NCI-H1930 (cell line): ENCODE measurements at places on chromosomes 11 and 22.
A peak's percentile ranks its signal among the peaks of the same experiment; 100 is the strongest.

GRCh38 chr22:20563466-20563906 is 56.1 kb downstream of the MED15 start:
- DNase-seq = no peak

- DNase-seq = no peak
Observed at GRCh38 chr11:95337175-95337957, 106.4 kb upstream of the SESN3 start.

DNA sequence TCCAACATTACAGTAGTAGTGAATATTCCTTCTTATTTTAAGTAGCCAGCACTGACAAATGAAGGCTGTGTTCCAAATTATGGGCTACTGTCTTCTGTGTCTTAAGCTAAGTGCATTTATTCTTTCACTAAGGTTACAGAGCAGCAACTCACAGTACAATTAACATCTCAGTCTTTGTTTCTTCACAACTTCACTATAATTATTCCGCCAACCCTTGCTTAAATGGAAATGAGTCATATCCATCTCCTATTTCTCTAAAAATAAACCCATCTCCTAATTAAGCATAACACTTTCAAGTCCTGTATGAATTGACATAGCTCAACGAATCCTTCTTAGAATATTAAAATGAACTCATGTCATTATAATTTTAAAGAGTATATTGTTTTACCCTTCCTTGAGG is 6.7 kb downstream of the ETS1 start:
- DNase-seq = no peak

GRCh38 chr11:32266601-32267000 is 168.7 kb downstream of the WT1 start:
- DNase-seq = no peak

DNA sequence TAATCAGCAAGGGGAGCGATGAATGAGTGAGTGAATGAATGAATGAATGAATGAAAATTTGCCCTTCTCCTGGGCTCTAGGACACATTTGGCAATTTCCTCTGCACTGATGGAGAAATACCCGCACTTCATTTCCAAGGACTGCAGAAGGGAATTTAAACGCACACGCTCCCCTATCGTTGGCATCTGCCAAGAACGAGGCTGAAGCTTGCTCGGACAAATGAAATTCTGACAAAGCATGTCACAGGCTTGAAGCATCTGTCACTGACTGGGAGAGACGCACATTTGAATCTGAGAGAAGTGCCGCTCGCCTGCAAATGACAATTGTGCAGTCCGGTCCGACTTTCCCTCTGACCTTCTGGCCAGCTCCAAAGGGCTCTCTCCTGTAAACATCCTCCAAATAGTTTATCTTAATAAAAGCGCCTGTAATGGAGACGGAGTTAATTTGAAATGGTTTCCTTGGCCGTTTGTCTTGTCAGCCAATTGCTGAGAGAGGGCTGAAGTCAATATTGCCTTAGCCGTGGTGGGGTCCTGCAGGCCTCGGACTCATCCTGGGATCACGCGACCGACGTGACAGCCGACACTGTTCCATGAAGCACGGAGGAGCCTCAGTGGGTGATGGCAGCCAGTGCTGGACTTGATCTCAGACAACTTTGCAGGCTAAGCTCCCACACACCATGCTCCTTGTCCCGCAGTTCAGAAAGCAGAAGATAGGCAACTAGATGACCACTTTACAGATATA is 260.7 kb downstream of the MN1 start:
- DNase-seq = no peak

- no peak for DNase-seq
Observed at GRCh38 chr11:74984070-74984469, 4.7 kb upstream of the NEU3 start.

- DNase-seq = no peak
Observed at GRCh38 chr11:66189031-66189745, 79.3 kb upstream of the RAB1B start.

- DNase-seq = no peak
Observed at GRCh38 chr11:95703049-95703448, 86.5 kb downstream of the FAM76B start.

GRCh38 chr11:59967677-59968394 is 4.0 kb downstream of the OOSP4A start:
- DNase-seq = no peak

DNA sequence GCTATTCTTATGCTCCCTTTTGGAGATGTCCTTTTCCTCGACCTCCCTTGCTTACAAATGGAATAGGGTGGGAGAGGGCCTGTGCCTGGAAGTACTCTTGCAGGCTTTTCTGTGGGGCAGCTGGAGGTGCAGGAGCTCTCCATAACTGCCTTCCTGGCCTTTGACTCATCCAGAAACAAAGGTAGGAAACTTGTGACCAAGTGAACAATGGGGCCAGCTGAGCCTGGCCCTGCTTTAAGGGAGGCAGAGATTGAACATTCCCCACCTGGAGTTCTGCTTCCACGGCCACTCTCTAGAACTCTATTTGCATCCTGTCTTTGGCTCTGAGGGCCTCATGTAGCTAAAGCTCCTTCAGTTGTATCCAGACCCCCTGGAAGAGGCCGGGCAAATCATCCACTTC is 5.1 kb upstream of the LYVE1 start:
- no peak for DNase-seq

- DNase-seq = no peak
Observed at GRCh38 chr22:49522582-49523373, 304.9 kb downstream of the BRD1 start.

DNA sequence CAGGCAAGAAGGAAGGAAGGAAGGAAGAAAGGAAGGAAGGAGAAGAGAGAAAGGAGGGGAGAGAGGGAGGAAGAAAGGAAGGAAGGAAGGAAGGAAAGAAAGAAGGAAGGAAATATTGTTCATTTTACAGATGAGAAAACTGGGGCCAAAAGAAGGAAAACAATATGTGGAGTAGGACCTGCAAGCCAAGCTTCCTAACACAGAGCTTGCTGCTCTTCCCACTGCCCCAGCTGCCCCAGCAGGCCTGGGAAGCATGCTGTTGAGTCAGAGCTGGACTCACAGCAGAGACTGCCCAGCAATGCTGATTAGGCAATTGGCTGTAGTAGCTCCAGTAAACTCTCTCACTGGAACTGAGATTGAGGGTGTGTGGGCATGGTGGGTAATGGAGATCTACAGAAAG is 42.6 kb upstream of the SMCO4 start:
- no peak for DNase-seq

DNA sequence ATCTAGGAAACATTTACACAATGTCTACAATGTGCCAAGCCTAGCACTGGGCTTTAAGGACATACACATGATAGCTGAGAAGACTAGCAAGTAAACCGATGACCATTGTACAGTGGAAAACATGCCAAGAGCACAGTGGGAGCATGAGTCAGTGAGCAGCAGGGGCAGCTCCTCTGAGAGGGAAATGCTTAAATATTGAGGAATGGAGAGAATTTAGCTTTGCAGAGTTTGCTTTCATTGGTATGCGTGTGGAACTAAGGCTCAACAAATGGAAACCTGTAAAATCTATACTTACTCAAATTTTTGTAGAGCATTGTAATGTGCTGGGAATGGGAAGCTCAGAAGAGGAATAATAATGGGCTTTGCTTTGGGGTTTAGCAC is 282.3 kb downstream of the ST3GAL4 start:
- no peak for DNase-seq

GRCh38 chr22:49357661-49358440 is 469.8 kb downstream of the BRD1 start:
- no peak for DNase-seq

GRCh38 chr22:37316875-37317371 is 34.6 kb downstream of the CYTH4 start:
- DNase-seq = peak; percentile 71

GRCh38 chr22:45770506-45770905 is 98.9 kb downstream of the ATXN10 start:
- DNase-seq = no peak

DNA sequence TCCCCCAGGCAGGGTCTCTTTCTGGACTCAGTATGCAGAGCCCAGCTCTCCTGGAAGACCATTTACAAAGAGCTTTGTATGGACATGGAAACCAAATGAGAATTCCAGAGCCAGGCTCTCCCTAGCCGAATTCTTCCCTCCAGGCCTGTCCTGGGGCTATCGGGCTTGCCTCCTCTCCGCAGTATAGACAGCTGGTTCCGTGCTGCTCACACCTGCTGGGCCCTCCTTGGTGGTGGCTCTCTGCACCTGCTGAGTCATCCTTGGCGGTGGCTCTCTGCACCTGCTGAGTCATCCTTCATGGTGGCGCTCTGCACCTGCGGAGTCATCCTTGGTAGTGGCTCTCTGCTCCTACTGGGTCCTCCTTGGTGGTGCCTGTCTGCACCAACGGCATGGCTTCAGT is 743.5 kb downstream of the BRD1 start:
- DNase-seq = no peak

DNA sequence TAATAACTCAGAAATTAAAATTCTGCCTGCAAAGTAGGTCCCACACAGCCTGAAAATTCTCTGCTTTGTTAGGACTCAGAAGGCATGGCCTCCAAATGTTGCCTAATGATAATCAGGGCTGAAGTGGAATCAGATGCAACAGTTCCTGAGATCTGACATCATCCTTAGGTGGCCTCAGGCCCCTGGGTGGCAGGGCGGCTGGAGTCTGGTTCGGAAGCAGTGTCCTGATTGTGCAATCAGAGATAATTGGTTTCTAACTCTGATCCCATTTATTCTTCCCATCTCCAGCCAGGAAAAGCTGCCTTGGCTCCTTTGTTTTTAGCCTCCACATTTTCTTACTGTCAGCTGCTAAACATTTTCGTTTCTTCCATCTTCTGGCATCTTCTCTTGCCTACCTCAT is 399.3 kb downstream of the OPCML start:
- DNase-seq = no peak

- no peak for DNase-seq
Observed at GRCh38 chr11:95252586-95252985, 21.6 kb upstream of the SESN3 start.

DNA sequence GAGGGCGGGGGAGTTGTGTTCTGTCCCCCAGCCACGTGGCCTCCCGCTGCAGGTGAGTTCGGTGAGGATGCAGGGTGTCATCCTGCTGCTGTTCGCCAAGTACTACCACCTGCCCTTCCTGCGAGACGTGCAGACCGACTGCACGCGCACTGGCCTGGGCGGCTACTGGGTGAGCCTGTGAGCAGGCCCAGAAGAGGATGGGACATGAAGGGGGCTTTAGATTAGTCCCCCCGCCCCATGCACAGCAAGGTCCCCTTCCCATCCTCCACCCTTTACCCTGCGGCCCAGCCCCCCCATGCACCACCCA is 4.1 kb downstream of the INPP5J start:
- no peak for DNase-seq

- DNase-seq = no peak
Observed at GRCh38 chr11:19241260-19242178, 774 bp upstream of the E2F8 start.

GRCh38 chr11:68303982-68304780 is 8.2 kb upstream of the LRP5 start:
- no peak for DNase-seq

GRCh38 chr11:875769-876301 is 33.2 kb downstream of the TSPAN4 start:
- DNase-seq = no peak

GRCh38 chr11:71120471-71120896 is 131.9 kb downstream of the SHANK2 start:
- DNase-seq = peak; percentile 6

DNA sequence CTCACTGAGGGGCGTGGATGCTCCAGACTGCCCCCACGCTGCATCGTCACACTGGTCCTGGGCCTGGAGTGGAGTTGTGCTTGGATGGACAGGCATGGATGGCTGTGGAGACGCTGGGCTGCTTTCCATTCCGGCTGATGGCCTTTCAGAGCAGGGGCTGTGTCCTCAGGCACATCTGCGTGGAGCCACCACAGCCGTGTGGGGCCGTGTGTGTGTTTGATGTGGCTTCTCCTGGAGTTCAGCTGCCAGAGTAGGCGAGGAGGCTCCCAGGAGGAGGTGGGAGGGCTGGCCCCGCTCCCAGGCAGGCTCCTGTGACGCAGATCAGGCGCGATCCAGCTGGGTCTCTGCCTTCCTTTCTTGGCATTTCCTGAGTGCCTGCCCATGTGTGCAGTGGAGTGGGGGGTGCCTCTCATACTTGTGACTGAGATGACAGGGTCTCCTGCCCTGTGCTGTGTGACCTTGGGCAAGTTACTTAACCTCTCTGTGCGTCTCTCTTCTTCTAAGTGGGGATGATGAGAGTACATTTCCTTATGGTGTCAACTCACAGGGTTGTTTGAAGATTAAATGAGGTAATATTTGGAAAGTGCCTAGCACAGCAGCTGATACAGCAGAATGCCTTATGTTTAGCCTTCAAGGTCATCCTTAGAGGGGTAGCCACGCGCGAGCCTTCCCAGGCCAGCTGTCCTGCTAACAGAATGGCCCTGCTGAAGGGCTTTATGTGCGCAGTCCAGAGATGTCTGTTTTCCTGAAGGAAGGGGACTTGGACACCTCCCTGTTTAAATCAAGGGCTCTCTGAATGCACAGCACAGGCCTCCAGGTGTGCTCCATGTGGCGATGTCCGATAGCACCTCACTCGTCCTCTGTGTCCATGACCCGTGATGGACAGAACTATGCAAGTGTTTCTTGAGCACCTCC is 33.5 kb downstream of the GLB1L2 start:
- DNase-seq = no peak

DNA sequence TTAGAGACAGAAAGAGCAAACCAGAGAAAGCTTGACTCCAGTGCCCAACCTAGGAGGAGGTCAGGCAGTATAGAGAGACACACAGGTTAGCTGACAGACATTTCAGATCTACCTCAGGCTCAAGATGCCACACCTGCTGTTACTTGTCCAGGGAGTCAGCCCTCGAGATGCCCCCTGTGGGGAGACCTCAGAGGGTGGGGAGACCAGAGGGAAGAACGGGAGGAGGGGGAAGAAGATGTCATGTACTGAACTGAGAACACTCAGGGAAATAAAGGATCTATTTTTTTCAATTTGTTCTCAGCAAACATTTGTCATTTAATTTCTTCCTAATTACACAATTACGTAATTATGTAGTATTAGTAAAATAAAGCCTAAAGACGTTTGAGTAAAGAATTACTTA is 196.3 kb upstream of the CADM1 start:
- no peak for DNase-seq

- DNase-seq = no peak
Observed at GRCh38 chr11:16430674-16431073, 74.3 kb upstream of the SOX6 start.

- no peak for DNase-seq
Observed at GRCh38 chr11:57406337-57406904, 16.0 kb upstream of the PRG2 start.

- no peak for DNase-seq
Observed at GRCh38 chr11:121425828-121426227, 26.3 kb upstream of the SORL1 start.

DNA sequence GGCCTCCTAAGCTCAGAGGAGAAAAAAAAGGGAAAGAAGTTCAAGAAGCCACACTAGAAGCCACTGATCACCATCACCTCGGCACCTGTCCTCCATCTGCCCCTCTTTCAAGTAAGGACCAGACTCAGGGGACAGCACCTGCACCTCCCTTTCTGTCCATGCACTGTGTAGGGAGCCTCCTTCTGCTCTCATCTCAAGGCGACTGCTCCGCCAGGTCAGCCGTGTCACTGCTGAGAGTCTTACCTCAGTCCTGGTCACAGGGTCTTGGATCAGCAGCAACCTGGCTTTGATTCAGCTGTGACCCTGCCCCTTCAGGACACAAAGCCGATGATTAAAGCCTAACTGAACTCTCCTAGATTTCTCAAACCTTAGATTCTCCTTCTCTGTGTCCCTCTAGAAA is 101.5 kb downstream of the ZNF280B start:
- no peak for DNase-seq

GRCh38 chr11:834371-835316 is 1.9 kb downstream of the CD151 start:
- no peak for DNase-seq
